Stimulated activated CD4-positive, alpha-beta T cell treated with anti-CD3 and anti-CD28 coated beads, Interleukin-12 subunit alpha, Interleukin-12 subunit beta, amount 100 ng/mL, for 4 hours (primary cell): ENCODE measurements at places on chromosomes 5 and 9.

- DNase-seq = no peak
Observed at GRCh38 chr5:180296771-180297170, 4.9 kb upstream of the MAPK9 start.

DNA sequence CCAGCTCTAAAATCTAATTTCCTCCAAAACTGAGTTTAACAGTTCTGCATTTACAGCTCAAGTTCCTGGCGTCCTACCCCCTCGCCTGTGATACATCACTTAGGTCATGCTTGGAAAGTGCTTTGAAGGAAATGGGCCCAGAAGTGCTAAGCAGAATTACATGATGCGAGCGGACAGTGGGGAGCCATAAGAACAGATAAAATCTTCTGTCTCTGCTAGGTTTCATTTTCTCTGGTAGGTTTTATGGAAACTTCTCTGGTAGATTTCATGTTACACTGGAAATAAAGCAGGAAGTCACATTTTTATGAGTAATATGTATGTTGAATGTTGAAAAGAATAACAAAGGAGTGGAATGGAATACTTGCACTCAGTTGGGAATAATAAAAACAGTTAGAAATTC lies 138.3 kb downstream of the ZDHHC21 start:
- no peak for DNase-seq

- no peak for DNase-seq
Observed at GRCh38 chr5:964821-965220, 43.8 kb upstream of the NKD2 start.

DNA sequence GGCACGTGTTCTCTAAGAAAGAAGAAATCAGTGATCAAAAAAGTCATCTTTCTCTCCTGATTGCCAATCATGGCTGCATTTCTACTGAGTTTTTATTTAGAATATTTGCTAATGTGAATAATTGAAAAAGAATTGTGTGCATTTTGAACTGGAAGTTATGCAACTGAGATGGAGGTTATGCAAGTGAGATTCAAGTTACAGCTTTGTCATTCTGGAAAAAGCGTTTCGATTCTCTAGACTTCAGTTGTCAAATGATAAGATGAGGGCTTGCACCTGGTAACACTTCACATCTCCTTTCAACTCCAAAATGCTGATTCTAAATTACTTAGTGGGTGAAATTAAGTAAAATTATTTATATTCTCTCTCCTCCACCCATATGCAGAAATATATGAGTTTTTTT lies 36.4 kb downstream of the C6 start:
- DNase-seq = no peak

DNA sequence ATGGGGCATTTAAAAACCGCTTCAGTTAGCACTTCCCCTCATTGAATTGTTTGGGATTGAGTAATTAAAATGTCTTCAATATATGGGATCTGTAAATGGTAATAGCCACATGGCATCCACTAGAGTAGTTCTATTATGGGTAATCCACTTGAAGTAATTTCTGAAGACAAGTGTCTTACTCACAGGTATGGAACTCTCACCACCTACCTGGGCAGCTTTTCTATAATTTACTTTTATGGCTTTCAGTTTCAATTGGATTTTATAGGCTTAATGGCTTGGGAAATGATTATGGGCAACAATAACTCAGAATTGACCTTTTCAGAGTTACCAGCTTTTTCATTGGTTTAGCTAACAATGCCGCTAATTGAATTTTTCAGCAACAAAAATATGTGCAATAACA lies 597.9 kb downstream of the PTPRD start:
- no peak for DNase-seq

GRCh38 chr5:147507480-147508126 lies 2.3 kb downstream of the DPYSL3 start:
- DNase-seq = no peak

DNA sequence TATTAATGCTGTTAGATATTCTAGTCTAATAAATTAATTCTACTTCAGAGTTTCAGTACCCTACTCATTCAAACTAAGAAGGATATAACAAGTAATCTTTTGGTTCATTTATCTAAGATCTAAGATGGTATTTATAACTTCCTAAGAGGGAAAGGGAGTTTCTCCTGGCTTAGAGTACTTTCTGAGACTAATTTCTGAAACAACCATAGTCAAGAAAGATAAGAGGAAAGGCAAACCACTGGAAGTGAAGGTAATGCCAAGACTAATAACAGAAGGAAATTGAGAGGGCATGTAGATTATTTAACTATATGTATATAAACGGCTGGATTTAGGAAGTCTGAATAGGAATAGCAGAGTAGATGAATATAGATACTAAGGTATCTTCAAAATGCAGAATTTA lies 112.4 kb upstream of the ACOT12 start:
- DNase-seq = no peak

- DNase-seq = no peak
Observed at GRCh38 chr9:92970467-92970923, 23.2 kb downstream of the FGD3 start.

- DNase-seq = no peak
Observed at GRCh38 chr5:179420476-179420875, 75.2 kb upstream of the ADAMTS2 start.

DNA sequence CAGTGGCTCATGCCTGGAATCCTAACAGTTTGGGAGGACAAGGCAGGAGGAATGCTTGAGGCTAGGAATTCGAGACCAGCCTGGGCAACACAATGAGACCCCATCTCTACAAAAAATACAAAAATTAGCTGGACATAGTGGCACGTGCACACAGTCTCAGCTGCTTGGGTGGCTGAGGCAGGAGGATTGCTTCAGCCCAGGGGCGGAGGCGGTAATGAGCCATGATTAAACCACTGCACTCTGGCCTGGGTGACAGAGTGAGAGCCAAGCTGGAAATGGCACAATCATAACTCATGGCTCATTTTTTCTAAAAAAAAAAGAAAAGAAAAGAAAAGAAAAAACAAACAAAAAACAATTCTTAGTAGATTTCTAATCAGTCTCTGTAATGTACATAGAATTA lies 446.2 kb downstream of the ELAVL2 start:
- DNase-seq = no peak

GRCh38 chr5:90144625-90145327 lies 264.8 kb downstream of the CETN3 start:
- DNase-seq = no peak

DNA sequence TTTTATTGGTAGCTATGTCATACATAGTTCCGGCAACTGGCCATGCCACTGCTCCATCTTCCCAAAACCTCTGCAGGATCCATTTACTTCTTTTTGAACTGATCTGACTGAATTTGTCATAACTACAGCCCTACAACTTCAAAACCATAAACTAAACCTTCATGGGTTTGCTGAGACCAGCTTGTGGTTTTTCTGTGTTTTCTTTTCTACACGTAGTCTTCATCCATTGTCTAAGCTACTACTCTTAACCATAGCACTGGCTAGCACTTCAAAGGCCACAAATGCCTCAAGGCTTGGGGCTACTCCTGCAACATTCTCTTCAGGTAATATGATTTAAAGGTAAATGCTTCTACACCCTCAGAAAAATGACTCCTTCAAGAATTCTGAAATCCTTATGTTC lies 9.0 kb upstream of the KIF2A start:
- no peak for DNase-seq

- DNase-seq = no peak
Observed at GRCh38 chr5:92979716-92980115, 601.3 kb downstream of the NR2F1-AS1 start.

DNA sequence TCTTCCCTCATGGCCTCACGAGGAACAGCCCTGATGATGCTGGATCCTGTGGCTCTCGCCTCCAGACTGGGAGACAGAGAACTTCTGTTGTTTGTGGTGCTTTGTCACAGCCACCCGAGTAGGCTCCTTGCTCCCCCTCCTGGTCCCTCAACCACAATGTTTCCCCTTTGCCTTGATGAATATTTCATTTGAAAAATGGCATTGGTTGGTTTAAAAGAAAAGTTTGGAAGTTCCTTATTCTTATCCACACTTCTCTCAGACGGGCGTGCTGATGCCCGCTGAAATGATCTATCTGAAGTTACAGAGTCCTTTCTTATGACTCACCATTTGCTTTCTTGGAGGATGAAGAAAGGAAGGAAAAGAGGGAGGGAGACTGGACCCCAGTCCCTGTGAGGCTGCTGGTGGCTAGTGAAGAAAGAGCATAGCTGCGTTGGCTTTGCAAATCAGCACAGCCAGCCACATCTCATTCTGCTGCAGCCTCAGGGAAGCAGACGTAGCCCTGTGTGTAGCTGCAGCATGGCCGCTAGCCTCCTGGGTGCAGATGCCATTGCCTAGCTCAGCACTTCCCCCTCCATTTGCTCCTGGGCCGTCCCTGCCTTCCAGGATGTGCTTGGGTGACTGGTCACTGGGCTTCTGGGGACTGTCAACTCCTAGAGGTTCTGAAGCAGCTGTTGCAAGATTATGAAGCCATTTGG lies 185.9 kb downstream of the ERCC6L2 start:
- DNase-seq = peak; percentile 32
